Foreskin fibroblast (primary cell): ENCODE measurements at places on chromosomes 1 and 21.

DNA sequence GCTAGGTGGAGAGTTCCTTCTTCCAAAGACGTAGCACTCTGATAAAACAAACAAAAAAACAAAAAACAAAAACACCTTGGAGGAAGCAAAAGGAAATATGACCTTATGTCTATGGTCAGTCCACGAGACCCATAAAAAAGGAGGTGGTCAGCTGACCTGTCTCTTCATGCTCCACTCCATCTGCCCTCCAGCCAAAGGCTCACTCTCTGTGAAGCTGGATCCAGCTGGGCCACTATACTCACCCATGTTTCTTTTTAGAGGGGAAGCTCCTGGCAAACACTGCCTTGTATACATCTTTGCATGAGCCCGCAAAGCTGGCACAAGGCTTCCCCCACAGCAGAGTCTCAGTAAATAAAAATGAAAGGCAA lies 126.1 kb upstream of the CACHD1 start:
- no peak for DNase-seq

- no peak for DNase-seq
Measured at GRCh38 chr1:107702946-107703571, 261.9 kb downstream of the VAV3 start.

- no peak for DNase-seq
Measured at GRCh38 chr1:37137601-37138000, 103.3 kb upstream of the GRIK3 start.

GRCh38 chr1:223831755-223832636 lies 13.8 kb downstream of the TP53BP2 start:
- DNase-seq, result peak; percentile 53

DNA sequence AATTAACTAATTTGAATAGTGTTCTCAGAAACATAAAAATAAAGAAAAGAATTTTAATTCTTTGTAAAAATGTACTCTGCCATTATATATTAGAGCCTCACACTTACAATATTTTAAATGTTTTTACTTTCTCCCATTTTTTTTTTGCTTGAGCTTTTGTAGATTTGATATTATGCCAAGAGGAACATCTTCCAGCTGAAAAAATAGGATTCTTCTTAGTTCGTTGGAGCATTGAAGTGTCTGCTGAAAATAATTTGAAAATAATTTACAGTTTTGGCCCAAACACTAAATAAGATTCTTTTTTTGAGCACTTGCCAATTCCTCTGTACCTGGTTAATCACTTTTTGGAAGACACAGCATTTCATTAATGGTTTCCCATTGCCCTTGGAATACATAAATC lies 175.0 kb upstream of the COL11A1 start:
- no peak for DNase-seq
